Lung (tissue), 17 donors: ENCODE measurements at places on chromosomes 3 and 15.

- DNase-seq = peak; percentile 81
Observed at GRCh38 chr3:52056521-52056967, at the start of gene DUSP7. TSS of gene DUSP7 (minus strand) at chr3:52056571. CDS start at chr3:52056366, 205 bp downstream.

GRCh38 chr3:13099707-13100106 is 26.5 kb upstream of the IQSEC1 start:
- no peak for DNase-seq

GRCh38 chr15:52331490-52332240 is 36.1 kb upstream of the MYO5C start:
- DNase-seq = peak; percentile 52

DNA sequence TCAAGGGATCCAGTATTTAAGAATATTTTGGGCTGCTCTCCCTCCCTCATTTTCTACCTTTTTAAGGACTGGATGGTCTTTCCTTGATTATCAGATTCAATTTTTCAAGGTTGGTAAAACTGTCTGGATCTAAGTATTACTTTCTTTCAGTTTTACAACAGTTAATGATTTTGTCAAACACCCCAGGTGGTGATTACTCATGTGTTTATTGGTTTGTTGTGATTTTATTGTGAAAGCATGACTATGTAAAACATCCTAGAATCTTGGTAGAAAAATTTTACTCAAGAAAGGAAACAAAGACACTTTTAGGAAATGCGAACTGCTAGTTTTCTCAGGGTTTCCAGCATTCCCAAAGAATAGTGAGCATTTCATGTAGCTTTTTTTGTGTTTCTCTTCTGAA is 7.3 kb downstream of the GTF2E1 start:
- DNase-seq = no peak

DNA sequence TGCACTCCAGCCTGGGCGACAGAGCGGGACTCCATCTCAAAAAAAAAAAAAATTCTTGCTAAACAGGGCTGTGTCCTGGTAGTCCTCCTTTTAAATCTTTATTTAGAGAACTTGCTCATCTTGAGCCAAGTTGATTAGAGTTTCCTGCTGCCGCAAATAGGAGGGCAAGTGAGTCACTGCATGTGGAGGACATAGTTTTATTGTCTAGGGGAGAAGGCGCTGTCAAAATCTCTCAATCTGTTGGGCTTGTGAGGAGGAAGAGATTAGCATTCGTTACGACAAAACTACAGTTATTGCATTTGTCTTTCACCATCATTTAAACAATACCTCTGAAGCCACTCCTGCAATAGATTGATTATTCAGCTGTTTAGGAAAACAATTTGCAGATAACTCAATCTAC is 11.5 kb downstream of the MUC4 start:
- no peak for DNase-seq

DNA sequence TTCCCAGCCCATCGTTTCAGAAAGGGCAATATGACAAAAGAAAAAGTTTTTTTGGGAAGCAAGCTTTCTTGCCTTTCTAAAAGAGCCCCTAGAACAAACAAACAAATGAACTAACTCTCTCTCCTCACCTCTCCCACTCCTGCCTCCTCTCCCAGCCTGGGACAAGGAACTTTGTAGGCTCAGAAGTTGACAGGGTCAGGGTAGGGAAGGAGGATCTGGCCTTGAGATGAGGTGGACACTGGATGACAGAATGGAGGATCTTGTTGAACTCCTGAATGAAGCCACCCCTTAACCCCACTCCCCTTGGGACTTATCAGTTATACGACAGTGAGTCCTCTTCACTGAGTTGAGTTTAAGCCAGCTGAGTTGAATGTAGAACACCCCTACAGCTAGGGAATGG is 1.6 kb upstream of the ITGA11 start:
- no peak for DNase-seq

- DNase-seq = peak; percentile 38
Observed at GRCh38 chr15:65081270-65081669, 4.7 kb downstream of the KBTBD13 start.

DNA sequence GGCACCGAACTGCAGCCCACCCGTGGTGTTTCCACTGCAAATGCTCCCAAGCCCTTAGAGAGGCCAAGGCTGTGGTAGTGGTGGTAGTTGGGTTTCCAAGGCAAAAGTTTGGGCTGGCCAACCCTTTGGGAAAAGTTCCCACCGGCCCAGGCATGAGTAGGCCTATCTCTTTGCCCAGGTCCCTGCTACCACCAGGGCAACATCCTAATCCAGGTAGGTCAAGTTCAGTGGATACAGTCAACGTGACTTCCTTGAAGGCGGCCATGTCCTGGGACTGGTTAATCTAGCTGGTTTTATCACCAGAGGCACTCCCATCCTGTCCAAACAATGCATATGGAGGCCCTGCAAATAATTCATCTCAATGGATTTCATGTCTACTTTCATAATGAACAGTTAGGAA is 1.6 kb upstream of the ONECUT1 start:
- no peak for DNase-seq

GRCh38 chr3:125109536-125109925 is 53.7 kb upstream of the HEG1 start:
- no peak for DNase-seq
